ENCODE measurements at places on chromosomes 12 and 14.

DNA sequence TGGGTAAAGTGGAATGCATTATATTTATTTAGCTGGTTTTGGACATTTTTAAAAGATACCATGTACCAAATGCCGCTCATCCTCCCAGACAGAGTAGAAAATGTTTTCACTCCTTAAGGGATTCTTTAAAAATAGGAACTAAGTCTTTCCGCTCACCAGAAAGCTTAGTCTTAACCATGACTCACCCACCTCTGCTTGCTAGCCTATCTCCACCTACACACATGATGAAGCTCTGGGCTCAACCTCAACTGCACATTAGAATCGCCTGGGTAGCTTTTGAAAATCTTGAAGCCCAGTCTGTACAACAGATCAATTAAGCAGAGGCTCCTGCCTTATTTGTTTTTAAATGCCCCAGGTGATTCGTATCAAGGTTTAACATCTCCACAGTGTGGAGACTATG is 260.5 kb downstream of the NEDD1 start:
- DNase-seq: no peak

DNA sequence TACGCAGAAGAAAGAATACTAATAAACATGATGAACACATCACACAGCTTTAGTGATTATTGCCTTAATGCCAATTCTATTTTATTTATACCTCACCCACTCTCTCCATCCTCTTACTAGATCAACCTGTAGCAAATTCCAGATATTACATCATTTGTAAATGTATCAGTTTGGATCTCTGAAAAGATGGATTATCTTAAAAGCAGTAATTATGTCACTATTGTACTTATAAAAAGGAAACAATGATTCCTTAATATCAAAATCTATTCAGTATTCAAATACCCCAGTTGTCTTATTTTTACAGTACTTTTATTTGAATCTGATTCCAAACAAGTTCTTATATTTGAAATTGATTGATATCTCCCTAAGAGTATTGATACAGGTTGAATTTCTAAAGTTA is 892.8 kb upstream of the MDGA2 start:
- DNase-seq: no peak

- DNase-seq: no peak
Measured at GRCh38 chr12:29158115-29158763, 9.2 kb downstream of the FAR2 start.

DNA sequence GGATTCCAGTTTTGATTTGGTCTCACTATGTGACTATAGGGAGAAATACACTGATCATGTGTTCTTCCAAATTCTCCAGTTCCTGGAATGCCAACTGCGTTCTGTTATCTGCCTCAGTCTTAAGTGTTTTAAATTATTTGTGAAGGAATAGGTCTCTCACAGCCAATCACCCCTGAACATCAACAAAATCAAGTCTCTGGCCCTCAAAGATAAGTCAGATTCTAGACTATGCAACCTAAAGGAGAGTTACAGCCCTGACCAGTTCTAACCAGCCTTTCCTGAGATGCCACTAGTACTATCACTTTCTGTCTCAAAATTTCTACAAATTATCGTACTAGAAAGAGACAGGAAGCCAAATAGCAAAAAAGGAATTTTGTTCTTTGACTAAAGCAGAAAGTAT is 22.3 kb downstream of the ZFC3H1 start:
- no peak for DNase-seq

DNA sequence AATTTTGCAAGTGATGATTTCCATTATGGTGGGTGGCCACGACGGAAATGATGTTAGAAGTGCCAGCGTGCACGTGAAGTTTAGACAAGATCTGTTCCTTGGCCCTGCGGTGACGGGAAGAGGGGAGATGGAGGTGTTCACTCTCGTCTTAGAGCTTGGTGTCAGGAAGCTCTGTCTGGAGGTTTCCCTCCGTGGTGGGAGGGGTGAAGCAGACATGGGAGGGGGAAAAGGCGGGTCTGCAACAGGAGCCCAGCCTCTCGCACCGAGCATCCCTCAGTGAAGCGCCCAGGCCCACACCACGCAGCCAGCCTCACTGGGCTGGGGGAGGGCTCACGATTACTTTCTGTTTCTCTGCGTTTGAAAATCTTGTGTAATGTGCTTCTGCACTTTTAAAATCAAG is 26.3 kb downstream of the EML1 start:
- no peak for DNase-seq

- DNase-seq: no peak
Measured at GRCh38 chr12:90953956-90954421, 987 bp downstream of the CCER1 start.

DNA sequence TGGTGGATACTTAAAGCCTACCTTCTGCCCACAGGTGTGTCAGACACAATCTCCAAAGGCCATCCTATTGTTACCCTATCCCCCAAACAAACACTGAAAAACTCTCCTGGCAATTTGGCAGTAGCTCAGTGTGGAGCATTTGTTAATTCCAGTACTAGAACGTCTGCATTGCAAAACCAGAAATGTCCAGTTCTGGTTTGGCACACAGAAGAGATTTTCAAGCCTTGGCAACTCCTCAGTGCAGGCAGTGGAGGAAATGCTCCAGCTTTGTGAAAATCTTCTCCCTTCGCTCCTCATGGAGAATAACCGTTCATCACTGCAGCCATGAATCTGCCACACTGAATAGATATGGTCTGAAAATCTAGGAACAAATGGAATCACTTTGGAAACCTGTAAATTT is 5.3 kb upstream of the SOCS2 start:
- no peak for DNase-seq

GRCh38 chr12:122921917-122922316 is 26.0 kb upstream of the VPS37B start:
- DNase-seq: no peak

DNA sequence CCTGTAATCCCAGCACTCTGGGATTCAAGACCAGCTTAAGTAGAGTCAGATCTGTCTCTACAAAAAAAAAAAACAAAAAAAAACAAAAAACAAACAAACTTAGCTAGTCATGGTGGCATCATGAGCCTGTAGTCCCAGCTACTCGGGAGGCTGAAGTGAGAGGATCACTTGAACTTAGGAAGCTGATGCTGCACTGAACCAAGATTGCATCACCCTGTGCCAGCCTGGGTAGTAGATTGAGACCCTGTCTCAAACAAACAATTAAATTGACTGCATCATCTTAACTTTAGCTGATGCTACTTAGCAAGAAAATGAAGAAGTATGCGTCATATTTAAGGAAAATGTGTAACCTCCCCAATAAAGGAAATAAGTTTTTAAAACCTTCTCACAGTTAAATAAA is 136.6 kb upstream of the ATXN7L3B start:
- no peak for DNase-seq

DNA sequence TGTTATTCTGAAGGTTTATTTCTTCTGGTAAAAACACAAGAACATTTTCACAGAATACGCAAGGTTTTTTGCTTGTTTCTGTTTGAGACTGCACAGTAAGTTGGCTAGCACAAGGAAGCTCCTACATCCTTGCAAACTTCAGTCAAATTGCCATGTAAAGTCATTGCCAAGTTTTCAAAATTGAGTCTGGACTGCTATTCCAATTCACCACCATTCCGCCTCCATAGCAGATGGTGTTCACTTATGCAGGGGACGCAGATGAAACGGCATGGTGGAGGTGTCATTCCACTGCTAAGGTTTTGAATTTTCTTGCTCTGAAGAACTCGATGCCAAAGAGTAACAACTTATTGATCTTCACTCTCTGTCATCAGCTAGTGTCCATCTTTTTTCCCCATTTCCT is 303.9 kb upstream of the SYT1 start:
- no peak for DNase-seq

- no peak for DNase-seq
Measured at GRCh38 chr14:63986789-63987533, 134.2 kb downstream of the SYNE2 start.

DNA sequence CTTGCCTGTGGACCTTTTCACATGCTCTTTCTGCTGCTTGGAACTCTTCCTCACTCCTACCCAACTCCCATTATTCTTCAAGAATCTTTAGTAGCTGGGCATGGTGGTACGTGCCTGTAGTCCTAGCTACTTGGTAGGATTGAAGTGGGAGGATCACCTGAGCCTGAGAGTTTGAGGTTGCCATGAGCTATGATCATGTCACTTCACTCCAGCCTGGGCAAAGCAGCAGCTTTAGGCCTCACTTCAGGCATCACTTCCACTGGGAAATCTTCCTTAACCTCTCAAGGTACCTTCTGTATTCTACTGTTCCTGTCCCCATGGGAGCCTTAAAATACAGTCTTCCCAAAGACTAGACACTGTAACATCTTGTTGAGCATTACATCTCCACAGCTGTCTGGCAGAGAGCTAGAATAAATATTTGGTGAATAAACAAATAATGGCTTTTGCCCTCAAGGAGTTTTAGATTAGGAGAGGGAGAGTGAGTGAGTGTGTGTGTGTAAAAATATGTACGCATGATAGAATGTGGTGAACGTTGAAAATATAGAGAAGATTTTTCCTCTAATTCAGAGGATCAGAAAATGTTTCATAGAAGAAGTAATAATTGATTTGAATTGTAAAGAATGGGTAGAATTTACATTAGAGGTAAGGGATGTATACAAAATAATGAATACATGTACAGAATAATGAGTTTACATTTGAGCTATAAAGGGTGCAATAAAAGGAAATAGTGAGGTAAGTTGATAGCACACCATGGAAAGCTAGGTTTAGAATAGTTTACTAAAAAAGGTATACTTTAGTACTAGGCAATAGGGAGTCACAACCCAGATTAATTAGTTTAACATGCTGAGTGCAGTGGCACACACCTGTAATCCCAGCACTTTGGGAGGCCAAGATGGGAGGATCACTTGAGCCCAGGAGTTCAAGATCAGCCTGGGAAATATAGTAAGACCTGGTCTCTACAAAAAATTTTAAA is 29.2 kb upstream of the BMAL2 start:
- no peak for DNase-seq

DNA sequence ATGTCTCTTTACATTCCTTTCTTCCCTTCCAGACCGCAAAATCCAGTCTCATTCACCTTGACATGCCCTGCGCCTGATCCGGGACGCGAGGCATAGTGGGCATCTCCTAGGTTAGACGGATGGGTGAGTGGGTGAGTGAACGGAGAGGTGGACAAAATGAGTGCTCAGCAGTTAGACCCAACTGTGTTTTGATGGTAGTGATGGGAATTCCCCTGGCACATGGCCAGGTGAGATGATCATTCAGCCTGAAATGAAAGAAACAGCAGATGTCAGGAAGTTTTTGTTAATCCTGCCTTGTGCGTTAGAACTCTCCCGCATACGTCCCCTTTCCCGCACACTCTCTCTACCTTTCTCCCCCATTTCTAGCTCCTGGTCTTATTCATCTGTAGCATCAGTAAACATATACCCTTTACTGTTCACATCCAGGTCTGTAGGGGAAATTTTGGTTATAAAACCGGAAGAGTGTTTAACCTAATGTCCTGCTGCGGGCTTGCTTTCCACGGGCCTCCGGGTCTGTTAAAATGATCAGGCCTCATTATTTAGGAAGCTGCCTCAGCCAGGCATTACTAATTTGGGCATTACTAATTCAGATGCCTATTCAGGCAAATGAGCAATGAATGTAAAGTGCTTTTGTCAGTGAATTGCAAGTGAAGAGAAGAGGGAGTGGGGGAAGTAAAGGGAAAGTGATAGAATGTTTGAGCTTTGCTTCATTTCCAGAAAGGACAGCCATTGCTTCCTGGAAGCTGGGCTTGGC is 172.8 kb downstream of the ETV6 start:
- no peak for DNase-seq

DNA sequence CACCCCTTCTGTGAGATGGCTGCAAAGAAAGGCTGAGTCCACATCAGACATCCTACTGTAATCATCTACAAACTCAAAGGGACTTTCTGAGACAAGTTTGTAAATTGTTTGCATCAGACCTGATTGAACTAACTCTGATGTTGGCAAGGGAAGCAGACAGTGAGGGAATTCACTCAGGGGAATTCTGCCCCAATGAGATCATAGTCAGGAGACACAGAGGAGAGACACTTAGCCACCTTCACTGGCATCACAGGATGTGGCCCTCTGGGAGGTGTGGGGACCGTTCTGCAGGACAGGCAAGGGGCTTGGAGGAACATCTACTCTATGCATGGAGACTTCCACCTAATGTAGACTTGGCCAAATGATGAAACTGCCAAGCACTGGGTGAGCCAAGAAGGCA is 70.7 kb upstream of the DDX11 start:
- DNase-seq: no peak

DNA sequence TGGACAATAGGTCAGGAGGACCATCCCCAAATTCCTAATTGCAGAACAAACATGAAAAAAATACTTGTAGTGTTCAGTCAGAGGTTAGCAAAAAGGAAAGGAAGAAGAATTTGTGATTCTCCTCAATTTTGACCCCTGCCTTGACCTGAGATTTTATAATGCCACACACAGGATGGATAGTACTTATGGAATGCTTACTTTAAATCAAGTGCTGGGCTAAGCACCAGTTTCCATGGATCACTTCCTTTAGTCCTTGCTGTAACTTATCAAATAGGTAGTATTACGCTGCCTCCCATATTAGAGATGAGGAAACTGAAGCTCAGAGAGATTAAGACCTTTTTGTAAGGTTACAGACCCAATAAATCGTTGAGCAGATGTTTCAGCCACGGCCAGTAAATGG is 81.2 kb upstream of the OVCH1 start:
- no peak for DNase-seq

- DNase-seq: no peak
Measured at GRCh38 chr14:41606282-41606531, 469 bp upstream of the LRFN5 start.

DNA sequence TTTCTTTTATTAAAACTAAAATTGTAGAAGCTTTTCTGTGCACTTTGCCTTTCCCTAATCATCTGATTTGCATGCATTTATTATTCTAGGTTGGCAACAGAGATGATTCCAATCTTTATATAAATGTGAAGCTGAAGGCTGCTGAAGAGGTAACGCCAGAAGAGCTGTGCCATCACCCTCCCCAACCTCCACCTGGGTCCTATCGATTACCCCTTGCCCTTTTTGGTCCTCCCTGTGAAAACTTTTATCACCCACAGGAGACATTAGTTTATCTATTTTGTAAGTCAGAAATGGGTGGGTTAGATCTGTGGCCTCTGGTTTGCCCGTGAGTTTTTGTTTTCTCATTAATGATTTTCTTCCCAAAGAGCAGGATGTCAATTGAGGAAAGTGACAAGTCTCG is 22.8 kb downstream of the MTHFD1 start:
- DNase-seq: no peak

GRCh38 chr14:88468406-88468805 is 82.9 kb downstream of the SPATA7 start:
- DNase-seq: no peak

GRCh38 chr12:27343255-27344000 is 10.8 kb downstream of the BMAL2 start:
- no peak for DNase-seq
